ENCODE measurements at places on chromosomes 7 and 10.

GRCh38 chr7:22234227-22234626 lies 122.7 kb downstream of the RAPGEF5 start:
- no peak for DNase-seq

DNA sequence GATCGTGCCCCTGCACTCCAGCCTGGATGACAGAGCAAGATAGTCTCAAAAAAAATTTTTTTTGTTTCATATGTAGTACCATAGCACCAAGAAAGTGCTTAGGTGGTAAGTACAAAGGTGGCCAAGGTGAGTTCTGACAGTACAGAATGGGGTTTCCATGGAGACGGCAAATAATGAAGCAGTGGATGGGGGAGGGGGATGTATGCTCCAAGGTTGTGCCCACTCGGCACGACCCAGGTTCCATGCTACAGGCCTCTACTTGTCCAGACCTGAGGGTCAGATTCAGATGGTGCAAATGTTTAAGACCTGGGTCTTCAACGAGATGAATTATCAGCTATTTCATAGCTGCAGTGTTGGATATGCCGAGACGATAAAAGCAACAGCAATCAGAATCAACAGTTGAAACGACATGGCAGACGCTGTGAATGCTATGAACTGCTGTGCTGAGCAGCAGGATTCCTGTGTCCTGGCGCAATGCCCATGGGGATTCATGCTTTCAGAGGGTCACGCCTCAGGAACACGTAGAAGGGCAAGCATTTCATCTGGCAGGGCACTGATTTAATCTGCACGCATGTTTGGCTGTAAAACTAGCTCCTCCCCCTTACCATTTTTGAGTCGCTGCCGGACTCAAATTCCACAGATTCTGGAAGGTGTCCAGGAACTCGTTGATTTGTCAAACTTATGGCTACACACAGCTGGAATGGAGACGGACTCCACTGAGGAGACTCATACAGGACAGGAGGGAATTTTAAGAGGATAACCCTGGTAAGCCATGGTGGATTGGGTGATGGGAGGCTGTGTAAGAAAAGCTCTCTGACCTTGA lies 256.5 kb downstream of the FRMD4A start:
- no peak for DNase-seq

DNA sequence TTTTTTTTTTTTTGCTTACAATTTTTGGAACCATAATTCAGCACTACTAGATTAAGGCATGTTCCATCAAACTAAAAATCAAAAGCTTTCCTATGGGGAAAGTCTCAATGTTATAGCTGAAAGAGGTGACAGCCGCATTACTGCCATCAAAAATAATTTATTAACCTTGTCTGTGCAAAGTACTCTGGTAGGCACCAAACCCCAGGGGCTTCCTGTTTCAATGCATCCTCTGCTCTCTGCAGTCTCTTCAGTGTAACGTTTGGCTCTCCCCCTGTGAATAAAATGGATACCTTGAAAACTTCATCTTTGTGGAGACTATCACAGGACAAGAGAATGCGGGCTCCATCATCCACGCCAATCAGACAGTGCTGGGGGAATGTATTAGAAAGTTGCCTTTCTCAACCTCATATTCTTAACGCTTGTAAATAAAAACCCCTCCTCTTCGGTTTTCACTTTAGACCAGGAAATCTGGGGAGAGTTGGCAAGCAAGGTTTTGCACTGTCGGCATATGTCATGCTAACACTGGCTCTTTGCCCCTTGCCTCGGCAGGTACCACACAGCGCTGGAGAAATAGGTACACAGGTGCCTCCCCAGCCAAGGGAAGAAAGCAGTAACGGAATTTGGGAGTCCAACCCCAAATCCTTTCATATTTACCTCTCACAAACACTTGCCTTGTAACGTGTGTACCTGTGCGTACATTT lies 1.6 kb upstream of the NRG3 start:
- no peak for DNase-seq

DNA sequence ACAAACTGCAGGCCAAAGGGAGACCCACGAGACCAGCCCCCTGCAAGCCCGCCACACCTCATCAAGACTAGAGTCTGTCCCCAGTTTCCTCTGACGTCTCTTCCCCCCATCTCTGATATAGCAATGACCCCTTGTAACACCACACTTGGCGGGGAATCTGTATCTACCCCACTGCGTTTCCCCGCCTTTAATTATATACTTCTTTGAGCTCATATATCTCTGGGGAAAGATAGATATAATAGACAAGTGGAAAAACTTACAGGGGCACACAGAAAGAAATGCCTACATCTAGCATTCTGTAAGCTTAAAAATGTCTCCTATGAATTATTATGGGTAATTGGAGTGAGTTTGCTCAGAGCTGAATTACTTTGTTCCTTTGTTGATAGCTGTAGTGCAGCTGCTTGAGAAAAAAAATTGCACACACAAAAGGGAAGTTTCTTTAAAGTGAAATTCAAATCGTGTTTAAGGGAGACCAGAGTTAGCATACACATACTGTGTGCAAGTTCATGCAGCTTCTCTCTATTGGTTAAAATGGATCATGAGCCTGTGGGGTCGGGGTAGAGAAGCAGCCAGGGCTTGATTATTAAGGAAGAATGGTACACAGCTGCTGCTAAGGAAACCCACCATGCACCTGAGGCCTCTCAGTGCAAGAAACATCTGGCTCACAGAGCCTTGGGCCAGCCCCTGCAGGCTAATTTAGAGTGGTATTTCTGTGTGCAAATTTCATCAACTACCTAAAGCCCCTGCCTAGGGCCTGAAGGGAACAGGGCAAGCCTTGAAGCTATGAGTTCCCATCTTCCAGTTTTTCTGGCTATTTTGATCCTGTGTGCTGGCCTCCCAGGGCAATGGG lies 32.5 kb downstream of the CDCA7L start:
- no peak for DNase-seq

- no peak for DNase-seq
These were observed 117.9 kb upstream of the AGR3 start for GRCh38 chr7:16999541-17000267.

GRCh38 chr7:17939211-17939605 lies 1.1 kb downstream of the SNX13 start:
- no peak for DNase-seq

DNA sequence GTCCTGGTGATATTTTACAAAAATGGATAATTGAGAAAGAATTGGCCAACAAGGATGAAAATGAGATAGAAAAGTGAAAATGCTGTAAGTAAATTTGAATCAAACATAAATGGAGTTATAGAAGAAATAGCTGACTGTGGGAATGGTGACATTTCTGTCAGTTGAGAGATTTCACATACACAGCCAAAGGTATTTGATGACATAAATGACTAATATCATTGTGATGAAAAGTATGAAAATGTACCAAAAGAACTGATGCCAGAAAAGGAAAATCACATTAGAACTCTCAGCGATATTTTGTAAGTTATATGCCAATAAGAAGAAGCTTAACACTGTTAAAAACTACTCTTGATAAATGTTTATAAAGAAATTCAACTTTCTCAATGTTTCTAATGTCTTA lies 54.9 kb downstream of the TFPI2 start:
- DNase-seq = no peak

DNA sequence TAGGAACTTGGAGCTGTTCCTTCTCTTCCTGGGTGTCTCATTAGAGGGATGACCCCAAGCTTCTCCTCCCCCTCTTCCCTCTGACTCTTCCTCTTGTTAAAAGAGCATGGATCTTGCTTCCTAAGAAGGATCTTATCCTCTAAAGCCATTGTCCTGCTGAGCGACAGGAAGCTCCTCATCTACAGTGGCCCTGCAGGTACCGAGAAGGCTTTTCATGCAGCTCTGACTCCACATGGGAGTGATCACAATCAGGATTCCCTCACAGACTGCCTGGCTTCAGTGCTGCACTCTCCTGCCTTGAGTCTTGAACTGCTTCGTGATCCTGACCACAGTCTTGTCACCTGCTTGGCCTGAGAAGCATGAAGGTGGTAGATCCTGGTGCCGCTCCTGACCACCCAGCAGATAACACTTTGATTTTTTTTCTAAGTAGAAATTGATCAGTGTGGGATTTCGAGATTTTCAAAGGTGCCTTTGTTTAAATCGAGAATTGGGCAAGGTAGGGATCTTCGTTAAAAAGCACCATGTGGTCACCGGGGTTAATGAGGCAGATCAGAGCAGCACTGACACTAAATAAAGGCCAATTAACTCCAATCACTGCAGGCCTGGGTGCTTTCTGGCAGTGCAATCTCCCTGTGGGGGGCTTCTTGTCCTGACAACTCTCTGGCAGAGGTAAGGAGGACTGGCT lies 376.4 kb downstream of the NRG3 start:
- no peak for DNase-seq
